ENCODE measurements at places on chromosomes 6 and 20. TPM values are rescaled to one million over a fixed set of nuclear protein-coding genes. Genes with fewer than 3 reads are reported as not detected.

IRF4 gene
- total RNA-seq, result 0.45 TPM

TCF15 gene
- total RNA-seq, result not detected

GRIK2 gene
- 0.34 TPM for total RNA-seq

PPP1R14C gene
- total RNA-seq, result 0.89 TPM

MDFI gene
- 0.92 TPM for total RNA-seq

BICRAL gene
- 3.0 TPM for total RNA-seq

SDCBP2 gene
- total RNA-seq, result 1.4 TPM

MCM9 gene
- 4.8 TPM for total RNA-seq

TRIM40 gene
- total RNA-seq, result not detected

JAG1 gene
- total RNA-seq, result 32.8 TPM

TBXT gene
- not detected for total RNA-seq

TRIM15 gene
- 0.09 TPM for total RNA-seq

VSX1 gene
- 1.2 TPM for total RNA-seq

PLN gene
- not detected for total RNA-seq

ANKRD66 gene
- total RNA-seq, result not detected

ASIP gene
- not detected for total RNA-seq

GHRH gene
- total RNA-seq, result not detected

SMOC2 gene
- not detected for total RNA-seq

TAF11 gene
- 18.8 TPM for total RNA-seq

WFDC10B gene
- not detected for total RNA-seq

ARFGEF2 gene
- 13.5 TPM for total RNA-seq

FERMT1 gene
- 17.4 TPM for total RNA-seq

DCBLD1 gene
- total RNA-seq, result 37.2 TPM

TTPAL gene
- total RNA-seq, result 13.7 TPM

OXT gene
- not detected for total RNA-seq

BPI gene
- not detected for total RNA-seq

OR12D3 gene
- not detected for total RNA-seq

Data from A549 treated with CORT108297 at 1 μM for 4 hours (cell line).